ENCODE measurements at places on chromosomes 6 and 20.

GRCh38 chr20:61288331-61288784, 36.3 kb downstream of the CDH4 start:
- DNase-seq = no peak

DNA sequence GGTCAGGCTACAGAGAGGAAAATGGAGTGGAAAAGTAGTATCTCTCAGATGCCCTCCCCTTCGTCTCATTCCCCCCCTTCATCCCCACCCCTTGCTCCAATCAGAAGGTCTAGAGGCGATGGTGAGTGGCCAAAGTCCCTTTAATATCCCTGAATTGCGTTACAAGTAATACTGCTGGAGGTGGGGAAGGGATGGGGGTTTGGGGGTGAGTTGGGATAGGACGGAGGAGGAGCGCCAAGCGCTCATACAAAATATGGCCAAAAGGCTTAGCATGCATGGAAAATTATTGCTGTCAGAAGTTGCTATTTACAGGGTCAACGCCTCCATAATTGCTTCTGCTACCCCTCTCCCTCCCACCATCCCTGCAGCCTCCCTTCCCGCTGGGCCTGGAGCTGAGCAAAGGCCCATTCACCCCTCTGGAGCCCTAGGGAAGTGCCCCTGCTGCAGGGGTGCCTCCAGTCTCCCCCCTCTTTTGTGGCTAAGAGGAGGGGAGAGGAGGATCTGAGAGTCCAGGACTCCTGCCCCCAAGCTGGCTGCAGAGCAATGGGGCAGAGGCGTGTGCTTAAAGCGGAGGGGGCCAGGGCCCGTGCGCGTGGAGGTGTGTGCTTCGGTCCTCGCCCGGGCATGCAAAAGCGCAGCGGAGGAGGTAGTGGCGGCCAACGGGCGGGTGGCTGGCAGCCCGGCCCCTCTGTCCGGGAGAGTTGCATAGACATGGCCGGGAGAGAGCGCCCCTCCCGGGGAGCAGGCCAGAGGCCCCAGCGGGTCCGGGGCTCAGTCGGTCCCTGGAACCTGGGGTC, 8.7 kb upstream of the SRXN1 start:
- DNase-seq = no peak

DNA sequence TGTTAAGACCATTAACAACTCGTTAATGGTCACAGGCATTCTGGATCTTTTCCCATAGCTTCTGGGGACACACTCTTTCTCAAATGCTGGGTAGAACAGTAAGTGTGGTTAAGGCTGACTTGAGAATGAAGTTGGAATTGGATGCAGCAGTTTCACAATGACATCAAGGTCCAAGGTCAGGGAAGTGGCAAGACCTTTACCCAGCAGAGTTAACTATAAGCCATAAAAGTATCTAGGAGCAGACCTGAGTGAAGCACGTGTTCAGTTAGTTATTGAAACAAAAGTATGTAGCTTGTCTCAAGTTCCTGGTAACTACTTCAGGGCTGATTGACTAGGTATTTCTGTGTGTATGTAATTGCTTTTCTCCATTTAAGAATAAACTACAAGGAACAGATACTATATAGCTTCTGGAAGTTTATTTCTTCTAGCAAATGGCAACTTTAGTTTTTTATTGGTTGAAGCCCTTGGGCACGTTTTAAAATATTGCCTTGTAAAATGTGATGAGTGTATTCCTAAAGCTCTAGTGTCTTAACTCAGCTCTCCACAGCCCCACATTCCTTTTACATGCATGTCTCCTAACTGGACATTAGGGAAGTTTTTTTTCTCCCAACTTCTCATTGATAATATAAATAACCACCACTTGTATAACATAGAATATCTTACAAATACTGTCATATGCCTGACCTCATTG, 479.0 kb upstream of the CITED2 start:
- no peak for DNase-seq

DNA sequence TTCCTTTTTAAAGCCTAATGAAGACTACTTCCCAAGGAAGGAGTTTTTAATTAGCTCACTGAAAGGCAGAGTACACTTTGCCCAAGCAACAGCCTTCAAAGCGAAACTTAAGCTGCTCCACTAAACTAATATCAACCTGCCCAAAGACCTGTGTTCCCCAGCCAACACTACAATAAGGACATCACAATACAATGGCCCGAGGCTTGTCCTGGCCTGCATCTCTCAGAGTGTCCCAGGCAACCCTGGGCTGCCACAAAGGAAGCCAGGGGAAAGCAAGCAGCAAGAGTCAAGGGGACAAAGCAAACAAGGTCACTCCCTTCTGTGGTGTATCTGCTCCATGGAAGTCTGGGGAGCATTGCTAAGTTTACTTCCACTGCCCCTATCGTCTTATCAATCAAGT, 52.3 kb downstream of the PIGU start:
- DNase-seq = peak; percentile 37

DNA sequence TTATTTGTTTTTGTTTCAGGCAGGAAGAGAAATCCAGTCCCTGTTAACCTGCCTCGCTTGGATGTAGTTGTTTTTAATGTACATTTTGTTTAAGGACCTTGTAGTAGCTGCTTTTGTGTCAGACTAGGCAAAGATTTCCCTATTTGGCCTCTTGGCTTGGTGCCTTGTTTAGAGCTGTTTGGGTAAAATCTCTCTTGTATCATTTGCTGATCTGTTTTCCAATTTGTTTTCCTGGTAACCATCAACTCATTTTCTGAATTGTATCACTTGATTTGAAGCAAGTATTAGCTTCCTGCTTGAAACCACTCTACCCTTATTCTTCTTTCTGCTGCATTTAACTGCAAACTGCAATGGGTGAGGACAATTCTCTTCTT, 160.7 kb downstream of the ZFAND3 start:
- peak; percentile 19 for DNase-seq

DNA sequence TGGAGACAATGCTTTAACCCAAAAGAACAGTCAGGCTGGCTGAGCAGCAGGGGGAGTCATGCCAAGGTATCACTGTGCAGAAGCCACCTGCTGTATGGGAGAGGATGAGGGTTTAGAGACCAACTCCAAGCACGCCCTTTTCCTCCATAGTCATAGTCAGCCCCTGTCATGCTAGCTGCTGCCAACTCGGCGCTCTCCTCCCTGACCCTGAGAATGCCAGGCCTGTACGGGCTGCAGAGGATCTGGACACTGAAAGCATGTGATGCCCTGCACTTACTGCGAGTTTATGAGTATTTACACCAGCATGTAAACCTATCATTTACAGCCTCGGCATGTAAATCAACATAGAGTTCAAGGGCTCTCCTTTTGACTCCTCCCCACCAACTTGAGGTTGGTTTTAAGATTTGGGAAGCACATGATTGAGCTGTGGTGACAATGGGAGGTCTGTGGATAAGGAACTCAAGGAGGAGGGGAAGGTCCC, 11.7 kb upstream of the SCUBE3 start:
- DNase-seq = no peak

- DNase-seq = no peak
These were observed 150.1 kb upstream of the STXBP5 start for GRCh38 chr6:147054158-147054557.

- peak; percentile 49 for DNase-seq
These were observed 163.2 kb upstream of the BTBD3 start for GRCh38 chr20:11754451-11754850.
